ENCODE measurements at places on chromosomes 1 and 21.

DNA sequence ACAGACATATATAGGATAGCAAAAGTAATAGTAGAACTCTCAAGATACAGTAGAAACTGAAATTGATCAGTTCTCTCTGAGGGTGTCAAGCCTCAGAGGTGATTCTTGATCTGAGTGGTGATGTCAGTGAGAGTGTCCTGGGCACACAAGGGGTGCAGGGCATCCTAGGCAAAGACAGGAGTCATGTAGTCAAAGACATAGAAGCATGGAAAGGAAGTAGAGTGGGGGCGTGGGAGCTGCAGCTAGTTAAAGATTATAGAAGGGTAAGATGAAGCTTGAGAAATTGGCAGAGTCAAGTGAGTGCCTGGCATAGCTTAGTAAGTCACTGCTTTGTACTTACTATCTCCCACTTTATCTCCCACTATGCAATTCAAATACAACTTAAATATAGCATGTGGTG is 22.8 kb downstream of the CDC7 start:
- no peak for DNase-seq

GRCh38 chr21:39118061-39118460 is 65.2 kb downstream of the PSMG1 start:
- no peak for DNase-seq

- DNase-seq = no peak
Observed at GRCh38 chr1:204465546-204466415, 28.8 kb downstream of the PIK3C2B start.

GRCh38 chr1:33119532-33120217 is 38.7 kb downstream of the AZIN2 start:
- DNase-seq = no peak

- no peak for DNase-seq
Observed at GRCh38 chr21:34881421-34881820, 167.7 kb downstream of the RUNX1 start.

GRCh38 chr1:86450847-86451246 is 17.9 kb upstream of the CLCA1 start:
- no peak for DNase-seq

GRCh38 chr1:198153103-198153502 is 3.7 kb upstream of the NEK7 start:
- peak; percentile 63 for DNase-seq
